Renal cortex interstitium (tissue), 15 donors: ENCODE measurements at places on chromosomes 16 and 17. TPM values are rescaled to one million over a fixed set of nuclear protein-coding genes. Genes with fewer than 3 reads are reported as not detected.

Gene NPIPB13
- polyA plus RNA-seq, result 11.1 TPM

Gene GNG13
- 0.41 TPM for polyA plus RNA-seq

GRCh38 chr16:81014672-81015071 lies 7.7 kb downstream of the CENPN start:
- no peak for DNase-seq

- DNase-seq, result no peak
Measured at GRCh38 chr16:28883221-28883996, 5.1 kb downstream of the ATP2A1 start.

Gene ZFP3
- 14.9 TPM for polyA plus RNA-seq

GRCh38 chr16:51394421-51394820 lies 243.4 kb upstream of the SALL1 start:
- no peak for DNase-seq

DNA sequence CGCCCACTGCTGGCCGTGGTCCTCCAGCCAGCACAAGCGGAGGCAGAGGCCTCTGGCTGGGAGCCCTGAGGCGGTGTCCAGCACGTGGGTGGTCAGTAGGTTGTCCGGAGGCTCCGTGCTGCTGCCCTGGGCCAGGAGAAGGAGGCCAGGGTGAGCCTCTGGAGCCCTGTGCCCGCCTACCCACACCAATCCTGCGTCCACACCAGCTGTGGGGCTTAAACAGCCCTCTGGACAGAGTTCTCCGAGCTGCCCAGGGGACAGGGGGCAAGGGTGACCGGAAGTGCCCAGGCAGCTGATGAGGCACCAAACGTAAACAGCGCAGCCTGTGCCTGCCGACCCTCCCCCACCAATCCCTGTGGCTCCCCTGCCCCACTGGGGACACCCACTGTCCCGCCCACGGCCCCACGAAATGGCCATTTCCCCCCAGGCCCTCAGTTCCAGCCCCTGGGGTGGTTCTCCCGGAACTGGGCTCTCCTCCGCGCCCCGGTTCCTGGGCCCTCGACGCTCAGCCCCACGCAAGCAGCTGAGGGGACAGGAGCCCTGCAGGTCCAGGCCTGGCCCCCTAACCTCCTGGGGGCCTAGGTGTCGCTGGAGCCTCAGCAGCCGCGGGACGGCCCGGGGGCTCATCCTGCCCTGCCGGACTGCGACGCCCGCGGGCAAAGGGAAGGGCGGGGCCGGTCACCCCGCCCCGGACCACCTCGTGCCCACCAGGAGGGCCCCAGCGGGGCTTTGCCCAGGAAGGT lies 27.9 kb upstream of the DBNDD1 start:
- DNase-seq, result no peak

Gene CCL14
- 14.8 TPM for polyA plus RNA-seq

DNA sequence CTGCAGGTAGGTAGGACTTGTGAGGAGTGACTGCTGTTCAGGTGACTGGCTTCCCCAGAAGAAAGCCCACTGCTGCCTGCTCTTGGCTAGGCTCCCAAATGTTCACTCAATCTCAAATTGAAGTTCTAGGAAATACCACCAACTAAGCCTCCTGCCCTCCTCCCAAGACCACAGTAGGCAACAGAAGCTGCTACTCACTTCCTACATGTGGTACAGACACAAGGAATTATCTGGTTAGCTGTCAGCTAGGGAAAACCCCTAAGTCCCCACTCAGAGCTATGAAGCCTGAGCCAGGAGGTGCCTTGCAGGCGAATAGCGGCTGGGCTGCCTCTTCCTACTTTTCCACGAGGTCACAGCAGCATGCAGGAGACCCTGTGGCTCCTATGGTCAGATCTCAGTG lies 4.9 kb downstream of the FBXO39 start:
- no peak for DNase-seq

Gene SERPINF2
- 101 TPM for polyA plus RNA-seq

GRCh38 chr16:875182-876040 lies 74.9 kb upstream of the GNG13 start:
- DNase-seq, result no peak

DNA sequence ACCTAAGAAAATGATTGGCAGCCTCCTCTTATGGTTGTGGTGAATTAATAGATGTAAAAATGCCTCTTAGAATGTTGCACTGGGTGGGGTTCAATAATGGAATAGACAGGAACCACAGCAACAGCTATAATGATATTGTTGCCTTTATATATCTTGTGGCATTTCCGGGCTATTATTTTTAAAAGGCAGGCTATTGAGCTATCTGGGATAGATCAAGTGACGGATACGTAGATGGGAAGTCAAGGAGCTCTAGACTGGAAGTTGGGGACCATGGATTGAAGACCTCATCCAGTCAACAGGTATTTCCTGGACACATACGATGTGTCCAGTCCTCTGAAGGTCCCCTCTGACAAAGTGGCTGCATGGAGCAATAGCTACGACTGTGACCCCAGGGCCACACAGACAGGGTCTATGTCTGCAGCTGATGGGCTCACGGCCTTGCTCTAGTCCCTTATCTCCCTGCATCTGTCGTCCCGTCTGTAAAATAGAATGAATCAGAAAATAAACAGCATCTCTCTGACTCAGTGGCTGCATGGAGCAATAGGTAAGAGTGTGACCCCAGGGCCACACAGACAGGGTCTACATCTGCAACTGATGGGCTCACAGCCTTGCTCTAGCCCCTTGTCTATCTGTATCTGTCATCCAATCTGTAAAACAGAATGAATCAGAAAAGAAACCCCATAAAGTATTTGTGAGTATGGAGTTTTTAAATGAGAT lies 117.7 kb upstream of the FOXF1 start:
- no peak for DNase-seq

DNA sequence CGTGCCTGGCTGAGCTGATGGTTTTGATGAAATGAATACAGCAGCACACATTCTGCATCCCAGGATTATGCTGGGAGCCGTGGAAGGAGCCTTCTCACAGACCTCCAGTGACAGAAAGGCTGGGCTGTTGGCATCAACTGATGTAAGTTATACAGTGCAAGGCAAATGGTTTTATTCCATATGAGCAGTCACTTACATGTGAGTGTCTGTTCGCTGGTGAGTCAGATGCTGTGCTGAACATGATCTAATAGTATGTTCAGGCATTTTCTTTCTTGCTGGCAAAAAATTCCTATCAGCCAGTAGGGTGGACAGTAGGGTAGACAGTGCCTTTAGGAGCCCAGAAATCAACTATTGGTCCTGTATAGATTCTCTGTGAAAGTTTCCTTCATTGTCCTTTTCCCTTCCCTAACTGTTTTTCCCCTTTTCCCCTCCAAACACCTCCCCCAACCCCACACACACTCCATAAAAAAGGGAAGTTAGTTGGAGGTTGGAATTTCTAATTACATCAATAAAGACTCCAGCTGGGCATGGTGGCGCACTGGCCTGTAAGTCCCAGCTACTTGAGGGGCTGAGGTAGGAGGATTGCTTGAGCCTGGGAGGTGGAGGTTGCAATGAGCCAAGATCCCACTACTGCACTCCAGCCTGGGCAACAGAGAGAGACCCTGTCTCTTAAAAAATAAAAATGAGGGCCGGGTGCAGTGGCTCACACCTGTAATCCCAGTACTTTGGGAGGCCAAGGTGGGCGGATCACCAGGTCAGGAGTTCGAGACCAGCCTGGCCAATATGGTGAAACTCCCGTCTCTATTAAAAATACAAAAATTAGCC lies 36.2 kb downstream of the LDHD start:
- DNase-seq, result no peak

DNA sequence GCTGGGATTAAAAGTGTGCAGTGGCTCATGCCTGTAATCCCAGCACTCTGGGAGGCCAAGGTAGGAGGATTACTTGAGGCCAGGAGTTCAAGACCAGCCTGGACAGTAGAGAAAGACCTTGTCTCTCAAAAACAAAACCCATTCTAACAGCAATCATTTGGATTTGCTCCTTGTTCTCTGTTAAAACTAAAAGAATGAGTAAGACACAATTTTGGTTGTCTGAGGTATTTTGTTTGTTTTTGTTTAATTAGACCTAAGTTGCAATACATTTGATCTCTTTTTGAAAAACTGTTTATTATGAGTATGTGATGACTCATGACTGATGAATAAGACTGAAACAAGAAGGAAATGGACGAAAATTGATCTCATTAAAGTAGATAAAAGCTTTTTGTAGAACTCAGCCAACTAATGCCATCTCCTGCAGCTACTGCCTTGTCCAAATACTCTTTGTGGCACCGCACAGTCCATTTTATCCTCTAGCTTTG lies 29.0 kb downstream of the GLG1 start:
- DNase-seq, result no peak

DNA sequence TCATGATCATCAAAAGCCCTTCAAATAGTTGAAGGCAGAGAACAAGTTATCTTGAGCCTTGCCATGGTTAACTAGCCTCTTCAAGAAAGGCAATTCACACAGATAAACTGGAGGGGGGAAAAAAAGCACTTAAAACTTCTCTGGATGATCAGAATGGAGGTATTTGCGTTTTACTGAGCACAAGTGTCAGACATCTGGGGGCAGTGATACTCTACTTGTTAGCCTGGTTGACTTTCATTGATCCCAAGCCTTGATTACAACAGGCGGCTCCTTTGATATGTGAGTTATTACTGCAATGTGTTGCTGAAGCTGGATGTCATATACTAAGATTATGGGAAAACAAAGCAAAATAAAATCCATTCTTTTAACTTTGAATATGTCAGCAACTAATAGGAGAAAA lies 155.0 kb upstream of the HS3ST3A1 start:
- no peak for DNase-seq

DNA sequence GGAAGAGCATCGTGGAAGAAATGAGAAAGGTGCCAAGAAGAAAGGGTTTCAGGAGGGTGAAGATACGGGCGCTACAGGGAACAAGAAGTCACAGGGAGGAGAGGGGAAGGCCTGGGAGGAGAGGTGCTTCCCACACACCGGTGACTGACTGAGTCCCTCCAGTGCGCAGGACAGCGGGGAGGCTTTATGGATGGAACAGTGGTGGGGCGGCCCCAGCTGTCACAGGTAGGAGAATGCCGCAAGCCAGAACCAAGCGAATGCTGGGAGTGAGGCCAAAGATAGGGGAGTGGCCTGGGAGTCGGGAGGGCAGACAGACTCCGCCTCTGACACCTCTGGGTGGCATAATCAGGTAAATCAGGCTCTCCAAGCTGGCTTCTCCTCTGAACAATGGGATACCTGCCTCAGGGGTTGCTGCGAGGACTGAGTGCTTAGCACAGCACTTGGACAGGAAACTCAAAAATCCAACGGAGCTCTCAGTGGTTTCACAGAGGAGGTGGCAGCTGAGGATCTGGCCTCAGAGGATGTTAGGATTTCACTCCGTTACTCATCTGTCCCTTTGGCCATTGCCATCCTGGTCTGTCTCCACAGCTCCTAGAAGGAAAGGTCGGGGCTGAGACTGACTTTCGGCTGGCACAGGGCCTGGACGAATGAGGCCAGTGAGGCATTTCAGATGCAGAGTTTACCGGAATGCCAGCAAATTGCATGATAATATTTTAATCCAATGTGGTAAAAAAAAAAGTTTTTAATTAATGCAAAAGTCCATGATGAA lies 717 bp upstream of the CNP start:
- no peak for DNase-seq

Gene AKAP10
- 32.1 TPM for polyA plus RNA-seq

Gene MPO
- 7.0 TPM for polyA plus RNA-seq

GRCh38 chr16:88781140-88782077 lies 3.6 kb downstream of the PIEZO1 start:
- no peak for DNase-seq

GRCh38 chr17:17200831-17201230 lies 5.3 kb downstream of the PLD6 start:
- no peak for DNase-seq

GRCh38 chr17:72677714-72678390 lies 414.6 kb downstream of the SLC39A11 start:
- DNase-seq, result no peak
